ENCODE measurements at places on chromosomes 1 and 21.
A peak's percentile ranks its signal among the peaks of the same experiment; 100 is the strongest.

- DNase-seq = no peak
These were observed 137.9 kb upstream of the CAMK1G start for GRCh38 chr1:209445576-209445975.

DNA sequence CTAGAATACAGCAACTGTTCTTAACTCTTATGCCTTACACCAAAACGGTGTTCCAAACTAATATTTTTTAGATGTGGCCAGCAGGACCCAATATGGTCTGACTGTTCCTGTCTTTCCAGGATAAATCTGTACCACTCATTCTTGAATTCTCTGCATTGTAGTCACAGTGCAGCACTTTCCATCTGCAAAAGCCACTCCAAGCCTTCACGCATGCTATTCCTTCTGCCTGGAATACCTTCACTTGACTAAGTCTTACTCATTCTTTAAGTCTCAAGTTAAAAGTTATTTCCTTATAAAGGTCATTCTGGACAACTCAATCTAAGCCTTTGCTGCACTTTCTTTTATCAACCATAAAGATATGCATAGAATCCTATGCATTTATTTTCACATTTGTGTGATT, 1194.5 kb downstream of the PLA2G4A start:
- no peak for DNase-seq

GRCh38 chr1:159783724-159784123, 3.0 kb downstream of the DUSP23 start:
- DNase-seq = no peak

- peak; percentile 52 for DNase-seq
These were observed 7.4 kb downstream of the KYAT3 start for GRCh38 chr1:88985032-88985431.

- DNase-seq = no peak
These were observed 145.7 kb upstream of the PKN2 start for GRCh38 chr1:88538222-88538899.

DNA sequence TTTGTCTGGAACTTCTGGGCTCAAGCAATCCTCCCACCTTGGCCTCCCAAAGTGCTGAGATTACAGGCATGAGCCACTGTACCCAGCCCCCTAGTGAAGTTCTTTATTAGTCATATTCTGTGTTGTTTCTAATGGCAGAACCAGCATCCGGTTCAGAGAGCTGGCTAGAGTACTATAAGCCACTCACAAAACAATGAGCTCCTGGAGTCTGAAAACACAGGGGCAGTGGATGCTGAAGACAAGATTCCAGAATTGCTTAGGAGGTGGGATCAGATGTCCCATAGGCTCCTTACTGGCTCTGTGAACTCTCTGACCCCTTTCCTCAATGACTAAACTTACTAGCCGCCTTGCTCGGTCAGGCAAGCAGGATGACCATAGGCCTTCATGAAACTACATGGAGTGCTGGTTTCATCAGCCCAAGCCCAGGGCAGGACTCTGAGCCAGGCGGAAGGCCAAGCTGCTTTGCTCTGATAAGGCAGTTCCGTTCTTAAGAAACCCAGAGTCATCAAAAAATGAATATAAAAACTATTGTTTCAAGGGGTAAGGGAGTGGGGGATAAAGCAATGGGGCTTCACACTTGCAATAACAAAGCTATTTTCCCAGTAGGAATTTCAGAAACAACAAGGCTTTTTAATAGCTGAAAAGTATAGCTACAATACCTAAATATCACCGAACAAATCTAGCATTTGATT, 8.1 kb downstream of the MTHFR start:
- DNase-seq = no peak

DNA sequence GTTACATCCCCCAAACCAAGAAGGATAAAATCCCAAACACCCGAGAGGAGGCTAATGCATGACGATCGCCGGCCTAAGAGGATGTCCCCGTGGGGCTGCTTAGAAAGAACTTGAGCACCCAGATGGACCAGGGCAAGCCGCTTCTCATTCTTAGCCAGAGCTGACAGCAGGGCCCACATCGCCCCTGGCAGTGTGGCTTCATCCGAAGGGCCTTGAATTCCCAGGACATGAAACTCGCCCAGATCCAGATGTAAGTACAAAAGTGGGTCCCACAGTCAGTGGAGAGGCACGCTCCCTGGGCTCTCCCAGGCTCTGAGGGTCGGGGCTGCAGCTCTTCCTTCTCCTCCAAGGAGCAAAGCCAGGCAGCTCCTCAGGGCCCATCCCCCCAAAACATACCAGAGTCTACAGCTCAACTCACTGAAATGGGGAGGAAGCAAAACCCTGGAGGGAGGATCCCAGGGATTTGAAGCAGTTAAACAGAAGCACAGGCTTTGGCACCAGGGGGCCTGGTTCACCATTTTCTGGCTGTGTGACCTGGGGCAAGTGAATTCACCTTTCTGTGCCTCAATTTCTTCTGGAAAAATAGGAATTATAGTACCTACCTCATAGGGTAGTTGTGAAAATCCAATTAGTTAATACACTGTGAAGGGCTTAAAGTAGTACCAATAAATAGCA, 85.6 kb downstream of the MAN1C1 start:
- no peak for DNase-seq

DNA sequence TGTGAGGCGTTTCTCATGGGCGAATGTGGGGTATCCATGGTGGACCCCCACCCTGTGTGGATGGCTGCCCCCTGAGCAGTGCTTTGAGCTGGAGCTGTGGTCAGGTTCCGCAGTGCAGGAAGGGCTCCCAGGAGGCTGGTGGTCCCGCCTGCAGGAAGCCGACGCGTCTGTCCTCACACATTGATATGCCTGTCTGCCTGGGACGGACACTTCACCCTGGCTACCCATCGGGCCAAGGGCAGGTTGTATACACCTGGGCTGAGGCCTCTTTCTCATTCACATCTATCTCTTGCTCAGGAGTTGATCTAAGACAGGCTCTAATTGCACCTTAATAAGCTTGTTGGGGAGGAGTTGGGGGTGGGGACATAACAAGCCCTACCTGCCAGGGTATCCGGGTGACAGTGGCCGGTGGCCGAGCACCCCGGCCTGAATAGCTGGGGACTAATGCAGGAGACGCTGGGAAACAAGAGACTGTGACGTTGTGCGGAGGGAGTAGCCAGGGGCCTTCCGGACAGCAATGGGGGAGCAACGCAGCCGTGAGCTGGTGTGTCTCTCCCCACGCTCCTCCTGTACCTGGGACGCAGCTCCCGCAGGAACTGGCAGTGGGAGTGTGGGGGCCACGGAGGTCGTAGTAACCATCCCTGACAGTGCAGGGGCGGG, 21.7 kb downstream of the PDXK start:
- no peak for DNase-seq
